ENCODE measurements at places on chromosomes 3 and 15. TPM values are rescaled to one million over a fixed set of nuclear protein-coding genes. Genes with fewer than 3 reads are reported as not detected.

The SI gene
- not detected for polyA plus RNA-seq

The PPM1L gene
- 15.1 TPM for polyA plus RNA-seq

The SLCO2A1 gene
- polyA plus RNA-seq = 67.8 TPM

The GABRG3 gene
- 1.1 TPM for polyA plus RNA-seq

The MLH1 gene
- 17.2 TPM for polyA plus RNA-seq

The RASA2 gene
- polyA plus RNA-seq = 6.3 TPM

GRCh38 chr3:100245136-100245535 is 15.7 kb upstream of the TBC1D23 start:
- no peak for DNase-seq

- no peak for DNase-seq
Observed at GRCh38 chr3:115552007-115552406, 71.3 kb upstream of the GAP43 start.

DNA sequence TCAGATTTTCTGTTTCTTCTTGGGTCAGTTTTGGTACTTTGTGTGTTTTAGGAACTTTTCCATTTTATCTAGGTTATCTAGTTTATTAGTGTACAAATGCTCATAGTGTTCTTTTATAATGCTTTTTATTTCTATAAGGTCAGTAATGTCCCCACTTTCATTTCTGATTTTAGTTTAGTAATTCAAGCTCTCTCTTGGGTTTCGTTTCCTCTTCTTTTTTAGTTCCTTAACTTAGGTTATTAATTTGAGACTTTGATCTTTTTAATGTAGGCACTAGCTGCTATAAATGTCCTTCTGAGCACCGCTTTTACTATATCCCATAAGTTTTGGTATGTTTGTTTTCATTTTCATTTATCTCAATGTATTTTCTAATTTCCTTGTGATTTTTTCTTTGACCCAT is 27.0 kb upstream of the CD200R1L start:
- DNase-seq = no peak

DNA sequence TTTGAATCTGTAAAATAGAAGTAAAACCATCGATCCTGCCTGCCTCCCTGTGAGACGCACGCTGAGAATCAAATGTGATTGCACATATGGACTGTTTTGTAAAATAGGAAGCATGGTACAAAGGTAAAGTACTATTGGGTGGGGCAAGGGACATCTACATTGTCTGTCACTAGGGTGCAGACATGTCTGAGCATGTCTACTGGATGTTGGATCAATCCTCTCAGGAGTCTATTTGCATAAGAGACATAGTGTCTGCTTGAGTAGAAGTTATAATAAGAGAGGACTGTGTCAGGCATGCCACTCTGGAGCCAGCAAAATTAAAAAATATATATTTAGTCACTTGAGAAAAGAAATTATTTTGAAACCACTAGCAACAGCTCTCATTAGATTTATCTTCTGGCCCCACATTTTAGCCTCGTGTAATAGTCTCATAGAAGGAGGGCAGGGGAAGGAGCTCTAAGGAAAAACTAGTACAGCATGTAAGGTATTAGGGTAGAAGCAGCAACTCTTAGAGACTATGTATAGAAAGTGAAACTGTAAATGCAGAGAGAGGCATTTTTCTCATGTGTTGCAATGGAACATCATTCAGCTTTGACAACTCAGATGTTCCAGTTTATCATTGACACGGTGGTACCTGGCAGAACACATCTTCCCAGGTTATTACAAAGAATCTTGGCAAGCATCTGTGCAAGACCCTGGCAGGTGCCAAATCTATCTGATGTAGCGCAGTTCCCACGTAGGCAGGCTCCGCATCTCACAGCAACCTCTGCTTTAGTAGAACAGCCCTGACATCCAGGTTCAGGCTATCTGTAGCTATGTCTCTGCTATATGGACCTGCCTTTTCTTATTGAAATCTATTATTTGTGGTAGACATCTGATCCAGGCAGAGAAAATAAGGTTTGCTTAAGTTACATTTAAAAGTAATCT is 85.2 kb upstream of the CHL1 start:
- no peak for DNase-seq

GRCh38 chr3:176927706-176928581 is 269.3 kb downstream of the TBL1XR1 start:
- no peak for DNase-seq

DNA sequence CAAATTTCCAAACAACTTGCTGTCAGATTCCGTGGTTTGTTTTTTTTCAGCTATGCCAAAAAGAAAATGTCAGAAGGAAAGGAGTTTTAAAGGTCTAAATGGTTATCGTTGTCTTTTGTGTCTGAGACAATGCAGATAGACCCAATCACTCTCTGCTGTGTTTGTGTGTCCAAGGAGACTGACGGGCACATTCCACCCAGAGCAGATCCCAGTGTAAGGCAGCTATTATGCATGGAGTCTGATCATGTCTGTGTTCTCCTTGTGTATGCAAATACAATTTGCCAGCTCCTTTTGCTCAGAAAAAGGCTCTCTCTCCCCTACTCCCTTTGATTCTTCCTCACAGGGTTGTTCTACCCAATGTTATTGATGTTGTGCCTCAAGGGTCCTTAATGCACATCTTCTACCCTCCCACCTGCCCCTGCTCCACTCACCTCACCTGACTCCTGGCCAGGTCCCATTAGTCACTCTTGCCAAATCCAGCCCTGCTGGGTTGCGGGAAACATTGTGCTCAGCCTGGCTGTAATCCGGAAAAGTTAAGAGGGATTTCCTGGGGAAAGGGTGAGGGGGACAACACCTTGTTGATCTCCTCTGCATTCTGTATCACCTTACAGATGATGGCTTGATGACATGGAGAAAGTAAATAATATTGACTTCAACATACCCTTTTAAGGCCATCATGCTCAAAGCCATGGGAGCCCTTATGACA is 61.0 kb downstream of the OTOL1 start:
- DNase-seq = no peak

GRCh38 chr3:58349792-58350626 is 17.3 kb downstream of the PXK start:
- DNase-seq = no peak

- DNase-seq = no peak
Observed at GRCh38 chr15:68114356-68114755, 60.2 kb downstream of the PIAS1 start.

DNA sequence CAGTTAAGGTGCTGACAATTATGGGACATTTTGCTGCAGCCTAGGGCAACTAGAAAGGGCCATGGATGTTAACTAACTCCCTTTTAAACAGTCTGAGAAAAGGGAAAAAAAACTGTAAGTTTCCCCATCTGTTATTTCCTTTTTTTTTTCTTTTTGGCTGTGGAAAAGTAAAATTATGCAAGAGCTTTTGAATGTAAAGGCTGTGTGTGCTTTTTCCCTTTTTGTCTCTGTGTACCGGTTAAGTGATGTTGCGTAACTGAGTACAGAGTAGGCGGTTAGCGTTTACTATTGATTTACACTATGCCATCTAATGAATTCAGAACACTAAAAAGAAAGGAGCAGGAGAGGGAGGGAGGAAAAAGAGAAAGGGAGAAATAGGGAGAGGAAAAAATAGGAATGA is 403.6 kb downstream of the TIGIT start:
- DNase-seq = no peak

- DNase-seq = no peak
Observed at GRCh38 chr3:21839176-21839575, 88.2 kb upstream of the ZNF385D start.

DNA sequence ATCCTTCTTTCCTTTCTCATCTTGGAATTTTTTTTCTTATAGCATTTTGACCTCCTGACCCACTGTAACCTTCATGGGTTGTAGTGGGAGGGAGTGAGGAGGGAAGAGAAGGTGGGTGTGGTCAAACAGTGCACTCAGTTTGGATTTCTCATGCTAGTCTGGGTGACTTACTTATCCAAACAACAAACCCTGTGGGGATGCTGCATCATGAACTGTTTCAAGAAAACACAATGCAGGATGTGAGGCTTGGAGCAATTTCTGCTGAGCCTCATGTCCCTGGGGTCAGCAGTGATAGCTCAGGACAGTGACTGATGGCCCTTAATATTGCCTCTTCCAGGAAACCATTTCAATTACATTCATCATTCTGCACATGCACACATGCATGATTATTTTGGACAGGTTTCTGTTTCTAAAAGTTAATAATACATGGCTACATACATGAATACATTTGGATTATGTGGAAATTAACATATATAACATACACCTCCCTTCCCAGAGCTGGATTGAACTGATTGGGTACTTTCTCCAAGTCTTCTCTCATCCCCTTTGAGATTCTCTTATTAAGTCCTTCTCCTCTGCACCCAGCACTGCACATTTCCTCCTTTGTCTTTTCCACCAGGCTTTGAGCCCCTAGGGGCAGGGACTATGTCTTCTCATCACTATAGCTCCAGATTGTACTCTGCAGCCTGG is 61.2 kb downstream of the ADAMTSL3 start:
- DNase-seq = no peak

- no peak for DNase-seq
Observed at GRCh38 chr3:49942651-49943050, 2.7 kb downstream of the RBM6 start.

DNA sequence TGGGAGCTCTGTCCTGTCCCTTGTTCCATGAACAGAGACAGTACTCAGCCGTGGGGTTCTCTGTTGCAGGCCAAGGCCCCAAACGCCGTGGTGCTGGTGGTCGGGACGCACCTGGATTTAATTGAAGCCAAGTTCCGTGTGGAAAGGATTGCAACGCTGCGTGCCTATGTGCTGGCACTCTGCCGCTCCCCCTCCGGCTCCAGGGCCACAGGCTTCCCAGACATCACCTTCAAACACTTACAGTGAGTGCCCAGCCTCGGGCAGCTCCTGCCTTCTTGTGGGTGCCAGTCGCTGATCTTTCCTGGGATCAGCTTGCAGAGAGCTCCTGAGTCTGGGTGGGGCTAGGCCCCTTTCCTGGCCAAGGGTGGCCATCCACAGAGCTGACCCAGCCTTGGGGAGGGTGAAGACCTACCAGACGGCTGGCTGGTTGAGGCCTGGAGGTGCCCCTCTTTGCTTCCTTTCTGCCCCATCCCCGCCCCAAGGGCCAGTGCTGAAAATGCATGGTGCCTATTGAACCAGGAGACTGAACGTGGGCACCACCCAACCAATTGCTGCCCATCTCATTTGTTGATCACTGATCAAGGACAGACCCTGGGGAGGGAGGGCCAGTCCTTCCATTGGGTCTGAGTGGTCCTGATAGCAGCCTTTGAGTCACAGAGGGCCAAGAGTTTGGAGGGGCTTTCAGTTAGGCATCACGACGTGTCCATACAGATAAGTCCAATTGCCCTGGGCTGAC is 106.9 kb downstream of the LRRK1 start:
- peak; percentile 17 for DNase-seq
